Anterior cingulate cortex (tissue), 58 donors: ENCODE measurements at places on chromosomes 5 and 9.

- no peak for DNase-seq
These were observed 872 bp upstream of the SMIM3 start for GRCh38 chr5:150777685-150778084.

GRCh38 chr9:34240006-34240405 is 61.2 kb downstream of the UBAP1 start:
- no peak for DNase-seq

DNA sequence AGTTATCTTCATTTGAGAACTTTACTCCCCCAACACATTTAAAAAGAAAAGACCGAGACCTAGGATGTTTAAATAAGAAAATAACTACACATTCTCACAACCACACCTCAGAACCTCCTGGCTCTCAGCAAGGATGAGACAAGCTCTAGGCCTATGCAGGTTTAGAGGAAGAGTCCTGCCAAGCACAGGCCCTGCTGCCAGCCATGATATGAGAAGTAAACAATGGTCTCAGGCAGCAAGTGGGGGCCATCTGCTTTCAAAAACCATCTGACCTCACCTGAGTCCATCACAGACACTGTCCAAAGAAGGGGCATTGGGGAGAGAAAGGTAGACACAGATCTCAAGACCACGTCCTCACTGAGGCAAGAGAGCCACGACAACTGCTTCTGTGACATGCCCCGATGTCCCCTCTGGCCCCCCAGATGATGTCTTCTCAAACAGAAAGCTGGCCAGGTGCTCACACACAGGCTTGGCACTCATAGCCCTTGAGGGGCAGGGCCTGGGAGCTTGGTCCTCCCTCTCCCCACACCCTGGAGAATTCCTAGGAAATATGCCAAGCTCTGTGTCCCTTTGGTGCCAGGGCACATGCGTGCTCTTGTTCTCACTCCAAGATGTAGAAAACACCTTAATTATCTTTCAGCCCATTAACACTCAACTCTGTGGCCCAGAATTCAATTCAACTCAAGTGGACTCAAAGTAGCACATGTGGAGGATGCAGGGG is 150.4 kb downstream of the FSTL4 start:
- DNase-seq = no peak

- DNase-seq = no peak
These were observed 837.7 kb upstream of the CDH9 start for GRCh38 chr5:27876071-27876470.

GRCh38 chr5:116371935-116372334 is 202.7 kb downstream of the SEMA6A start:
- no peak for DNase-seq

GRCh38 chr5:4198461-4198860 is 602.8 kb downstream of the IRX1 start:
- no peak for DNase-seq

GRCh38 chr9:78044189-78044588 is 12.6 kb upstream of the GNAQ start:
- no peak for DNase-seq

- no peak for DNase-seq
These were observed 174.1 kb downstream of the TLE4 start for GRCh38 chr9:79745752-79746336.

DNA sequence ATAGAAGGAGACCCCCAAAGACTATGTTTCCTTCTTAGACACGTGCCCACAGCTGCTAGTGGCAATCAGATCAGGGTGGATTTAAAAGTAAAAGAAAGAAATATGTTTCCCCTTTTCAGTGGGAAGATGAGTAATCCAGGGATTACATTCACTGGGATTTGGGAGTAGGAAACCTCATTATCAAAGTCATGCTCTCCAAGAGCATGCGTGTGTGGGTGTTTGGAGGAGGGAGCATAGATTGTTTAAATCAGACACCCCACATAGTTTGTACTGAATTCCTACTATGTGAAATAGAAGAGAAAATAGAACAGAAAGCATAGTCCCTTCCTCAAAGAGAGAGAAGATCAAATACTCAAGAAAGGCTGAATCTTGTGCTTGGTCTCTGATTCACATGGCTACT is 65.5 kb upstream of the TBCA start:
- no peak for DNase-seq

- DNase-seq = no peak
These were observed 36.4 kb upstream of the IPPK start for GRCh38 chr9:92706218-92706940.

- no peak for DNase-seq
These were observed 46.5 kb upstream of the GDNF start for GRCh38 chr5:37886242-37886905.

GRCh38 chr5:107522456-107522855 is 148.3 kb downstream of the EFNA5 start:
- DNase-seq = no peak

GRCh38 chr9:105757496-105758251 is 63.3 kb downstream of the TMEM38B start:
- no peak for DNase-seq

DNA sequence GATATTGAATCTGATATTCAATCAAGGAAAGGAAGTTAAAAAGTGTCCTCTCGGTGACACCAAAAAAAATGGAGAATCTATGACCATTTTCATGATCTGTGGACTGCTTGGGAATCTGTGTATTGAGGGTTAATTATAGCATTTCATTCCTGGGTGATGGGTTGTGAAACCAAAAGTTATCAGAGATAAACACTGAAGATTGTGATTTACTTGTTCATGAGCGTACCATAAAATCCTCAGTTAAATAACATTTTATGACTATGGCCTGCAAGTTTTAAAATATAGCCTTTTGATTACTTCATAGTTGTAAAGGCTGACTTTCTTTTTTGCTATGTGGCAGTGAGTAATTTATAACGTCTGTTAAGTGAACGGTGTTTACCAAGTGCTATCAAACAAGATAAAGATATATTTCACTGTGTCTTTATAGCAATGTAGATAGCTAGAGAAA is 267.9 kb upstream of the SEMA6A start:
- DNase-seq = no peak

DNA sequence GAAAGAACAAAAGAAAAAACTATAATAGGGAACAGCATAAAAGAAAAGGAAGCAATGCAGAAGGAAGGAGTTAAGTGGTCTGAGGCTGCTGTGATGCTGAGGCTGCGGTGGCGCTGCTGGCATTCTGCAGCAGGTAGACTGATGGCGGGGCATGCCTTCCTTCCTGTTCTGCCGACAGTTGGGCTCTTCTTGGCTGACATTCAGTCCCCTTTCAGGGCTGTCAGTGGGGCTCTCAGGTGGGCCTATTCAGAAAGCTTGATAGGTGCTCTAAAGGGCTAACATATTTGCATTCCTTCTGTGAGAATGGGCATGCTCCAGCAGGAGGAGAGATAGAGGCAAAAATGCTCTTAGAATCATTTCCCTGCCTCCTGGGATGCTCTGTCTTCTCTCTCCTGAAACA is 5.1 kb upstream of the CLINT1 start:
- no peak for DNase-seq

DNA sequence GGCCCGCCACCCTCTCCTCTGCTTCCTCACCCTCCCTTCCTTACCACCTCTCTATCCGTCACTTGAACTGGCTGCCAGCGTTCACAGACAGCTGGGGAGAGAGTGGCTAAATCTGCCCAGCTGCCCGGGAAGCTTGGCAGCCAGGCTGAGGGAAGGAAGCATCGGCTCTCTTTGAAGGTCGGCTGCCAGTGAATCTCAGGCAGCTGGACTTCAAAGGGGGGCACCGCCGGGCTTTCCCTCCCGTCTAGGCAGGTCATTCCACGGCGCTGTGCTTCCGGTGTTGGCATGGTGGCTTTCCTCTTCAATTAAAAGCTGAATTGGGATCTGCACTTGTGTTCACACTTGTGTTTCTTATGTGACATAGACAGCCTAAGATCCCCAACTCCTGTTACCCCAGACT is 174.0 kb downstream of the GDNF start:
- DNase-seq = no peak

GRCh38 chr5:81302596-81302995 is 1.2 kb downstream of the ZCCHC9 start:
- DNase-seq = no peak

- no peak for DNase-seq
These were observed 66.1 kb upstream of the EDIL3 start for GRCh38 chr5:84450617-84451414.

DNA sequence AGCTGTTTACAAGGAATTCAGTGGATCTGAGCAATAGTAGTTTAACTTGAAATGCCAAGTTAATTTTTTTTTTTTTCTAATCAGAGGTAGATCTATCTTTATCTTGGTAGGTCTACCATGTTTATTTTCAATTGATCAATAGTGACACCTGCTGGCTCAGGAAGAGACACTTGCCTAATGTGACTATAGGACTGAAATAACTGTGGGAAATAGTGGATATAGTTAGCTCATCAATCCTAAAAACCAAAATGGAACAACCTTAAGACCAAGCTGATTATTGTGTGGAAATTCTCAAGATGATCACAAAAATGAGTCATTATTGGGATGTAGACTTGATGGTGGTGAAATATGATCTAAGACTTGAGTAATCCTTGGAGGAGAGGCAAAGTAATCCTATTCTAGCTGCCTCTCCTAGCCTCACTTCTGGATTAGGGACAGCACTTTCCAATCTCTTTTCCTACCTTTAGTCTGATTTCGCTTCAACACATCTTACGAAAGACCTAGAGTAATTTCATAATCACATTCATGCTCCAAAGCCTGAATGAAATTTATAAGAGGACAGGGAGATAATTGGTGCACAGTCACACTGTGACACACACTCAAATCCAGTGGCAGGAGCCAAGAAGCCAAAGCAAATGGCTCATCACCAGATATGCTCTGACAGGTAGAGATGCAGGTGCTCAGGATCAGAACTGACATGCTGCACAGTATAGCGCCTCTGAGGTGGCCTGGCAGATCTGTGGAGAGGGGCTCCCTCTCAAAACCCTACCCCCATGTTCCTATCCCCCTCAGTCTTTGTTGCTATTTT is 156.3 kb downstream of the HMHB1 start:
- DNase-seq = no peak

GRCh38 chr5:168422431-168422830 is 63.8 kb upstream of the RARS1 start:
- DNase-seq = no peak

DNA sequence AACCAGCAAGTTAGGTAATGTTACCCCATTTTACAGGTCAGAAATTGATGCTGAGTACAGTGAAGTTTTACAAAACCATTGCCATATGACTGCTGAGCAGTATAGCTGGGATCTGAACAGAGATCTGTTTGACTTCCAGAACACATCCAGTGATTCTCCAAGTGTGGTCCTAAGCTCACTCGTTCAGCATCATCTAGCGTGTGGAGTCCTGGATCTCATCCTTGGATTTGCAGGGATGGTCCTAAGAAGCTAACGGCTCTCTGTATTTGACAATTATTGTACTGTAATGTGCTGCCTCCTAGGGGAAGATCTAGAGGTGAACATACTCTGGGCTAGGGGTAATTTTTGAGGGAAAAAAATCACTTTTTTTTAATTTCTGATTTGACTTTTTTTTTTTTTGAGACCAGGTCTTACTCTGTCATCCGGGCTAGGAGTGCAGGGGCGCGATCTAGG is 1.4 kb downstream of the SLC26A2 start:
- no peak for DNase-seq

DNA sequence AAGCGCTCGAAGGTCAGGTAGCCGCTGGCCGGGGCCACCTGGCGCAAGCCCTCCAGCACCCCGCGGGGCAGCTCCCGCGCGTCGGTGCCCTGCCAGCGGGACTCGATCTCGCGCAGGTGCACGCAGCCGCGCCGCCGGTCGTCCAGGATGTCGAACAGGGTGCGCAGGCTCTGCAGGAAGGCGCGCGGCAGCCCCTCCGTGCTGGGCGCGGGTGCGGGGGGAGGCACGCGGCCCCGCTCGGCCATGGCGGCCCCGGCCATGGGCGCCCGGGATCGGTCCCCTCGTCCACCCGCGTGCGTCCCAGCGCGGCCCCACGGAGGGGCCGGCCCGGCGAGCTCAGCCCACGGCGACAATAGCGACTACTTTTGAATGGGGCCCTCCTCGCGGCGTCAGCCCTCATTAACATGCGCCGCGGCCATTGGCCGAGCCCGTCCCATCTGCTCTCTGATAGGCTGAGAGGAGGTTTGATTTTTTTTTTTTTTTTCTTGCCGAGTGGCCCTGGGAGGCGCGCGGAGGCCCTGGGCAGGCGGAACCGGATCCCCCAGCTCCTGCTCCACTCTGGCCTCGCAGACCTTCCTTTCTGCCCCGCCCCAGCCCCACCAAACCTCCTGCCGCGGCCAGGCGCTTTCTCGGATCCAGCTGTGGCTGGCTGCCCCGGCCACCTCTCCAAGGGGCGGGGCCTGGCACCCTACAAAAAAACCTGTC is at the start of gene SAPCD2:
TSS of gene SAPCD2 (minus strand) at position 357 of the 705 bp plus-strand sequence. CDS start at position 260, 97 bp downstream.
- peak; percentile 35 for DNase-seq

DNA sequence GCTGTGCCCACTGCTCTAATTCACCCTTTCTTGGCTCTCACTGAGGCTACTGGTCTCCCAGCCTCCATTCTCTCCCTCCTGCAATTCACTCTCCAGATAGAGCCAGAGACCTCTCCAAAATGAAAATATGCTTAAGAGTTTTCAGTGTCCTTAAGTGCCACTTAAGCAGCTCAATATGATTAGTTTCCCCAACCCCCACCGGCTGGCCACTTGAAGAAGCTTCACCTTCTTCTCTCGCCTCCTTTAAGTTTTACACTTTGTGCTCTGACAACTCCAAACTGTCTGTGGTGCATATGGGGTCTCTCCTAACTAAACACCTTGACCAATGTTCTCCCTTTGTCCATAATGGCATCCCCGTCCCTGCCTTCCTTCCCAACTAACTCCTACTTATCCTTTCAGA is 53.4 kb downstream of the CDK5RAP2 start:
- no peak for DNase-seq

GRCh38 chr9:93059011-93059714 is 662 bp downstream of the SUSD3 start:
- DNase-seq = no peak

GRCh38 chr5:82386576-82386975 is 108.4 kb upstream of the RPS23 start:
- no peak for DNase-seq

DNA sequence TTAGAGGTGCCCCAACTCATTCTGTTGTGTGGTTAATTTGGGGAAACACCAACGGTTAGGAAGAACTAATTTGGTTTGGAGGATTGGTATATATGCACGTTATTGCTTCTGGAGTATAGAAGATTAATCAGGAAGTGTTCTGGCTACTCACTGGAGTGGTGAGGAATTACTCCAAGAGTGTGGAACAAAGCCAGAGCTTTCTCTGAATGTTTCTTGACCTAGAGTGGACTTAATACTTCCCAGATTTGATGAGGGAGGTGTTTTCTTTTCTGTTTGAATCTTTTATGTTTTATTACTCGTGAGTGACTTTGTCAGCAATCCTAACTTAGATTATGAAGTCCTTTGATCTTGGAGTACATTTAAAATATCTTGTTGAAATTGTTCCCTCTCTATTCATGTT is 163.7 kb downstream of the MAN2A1 start:
- DNase-seq = no peak

- DNase-seq = no peak
These were observed 39.1 kb downstream of the FAT2 start for GRCh38 chr5:151551985-151552384.

GRCh38 chr9:134642385-134643181 is 980 bp downstream of the COL5A1 start:
- DNase-seq = no peak
